Fibroblast of mammary gland (primary cell): ENCODE measurements at places on chromosomes 3 and 15.

- no peak for DNase-seq
Measured at GRCh38 chr3:5634411-5634810, 446.9 kb downstream of the EDEM1 start.

- DNase-seq: no peak
Measured at GRCh38 chr3:45871780-45872179, 14.6 kb upstream of the CCR9 start.

DNA sequence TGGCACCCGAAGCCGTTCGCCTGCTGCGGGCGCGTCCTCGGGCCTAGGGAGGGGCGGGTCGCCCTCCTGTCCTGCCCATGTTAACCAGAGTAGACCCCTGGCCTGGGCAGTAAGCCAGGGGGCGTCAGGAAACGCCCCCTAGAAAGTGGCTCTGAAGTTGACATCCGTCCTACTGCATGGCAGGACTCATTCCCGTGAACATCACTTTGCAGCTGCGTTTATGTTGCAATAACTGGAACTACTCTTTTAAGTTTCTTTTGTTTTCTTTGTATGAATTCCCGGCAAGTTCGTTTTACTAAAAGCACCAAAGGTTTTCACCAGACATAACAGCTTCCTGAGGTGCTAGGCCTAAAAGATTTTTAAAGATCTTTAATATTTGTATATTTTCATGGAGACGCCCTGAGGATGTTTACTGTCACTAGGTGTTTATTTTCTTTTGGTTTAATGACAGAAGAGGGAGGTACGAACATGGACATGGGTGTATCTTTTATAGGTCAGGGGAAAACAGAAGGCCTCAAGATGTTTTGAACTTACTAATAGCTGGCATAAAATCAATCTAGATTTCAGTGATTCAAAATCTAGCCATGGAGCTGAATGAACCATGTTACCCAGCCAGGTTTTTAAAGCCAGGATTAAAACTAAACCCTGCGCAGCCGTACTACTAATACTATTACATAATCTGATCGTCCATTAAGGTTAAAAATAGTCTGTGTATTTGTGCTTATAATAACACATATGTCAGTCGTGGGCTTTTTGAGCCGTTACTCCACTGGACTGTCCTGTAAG, 1.0 kb downstream of the C15orf61 start:
- peak; percentile 77 for DNase-seq

DNA sequence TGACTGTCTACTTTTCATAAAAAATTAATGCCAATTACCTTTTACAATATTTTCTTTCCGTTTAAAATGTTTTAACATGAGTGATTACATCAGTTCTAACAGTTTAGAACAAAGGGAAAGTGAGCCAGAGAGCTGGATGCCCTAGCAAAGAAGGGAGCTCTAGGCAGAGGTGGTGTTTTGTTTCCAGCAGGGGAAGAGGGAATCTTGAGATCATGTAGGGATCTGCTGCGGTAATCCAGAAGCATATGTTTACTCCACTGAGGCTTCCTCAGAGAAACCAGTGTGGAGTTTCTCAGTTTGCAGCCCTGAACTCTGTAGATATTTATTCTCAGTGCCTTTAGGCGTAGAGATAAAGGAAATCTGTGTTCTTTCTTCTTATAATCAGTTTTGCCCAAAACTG, 399.3 kb downstream of the NLGN1 start:
- DNase-seq: no peak

GRCh38 chr3:59621037-59621436, 571.2 kb upstream of the CFAP20DC start:
- DNase-seq: no peak

GRCh38 chr15:66039117-66039871, 170.0 kb downstream of the RAB11A start:
- no peak for DNase-seq

DNA sequence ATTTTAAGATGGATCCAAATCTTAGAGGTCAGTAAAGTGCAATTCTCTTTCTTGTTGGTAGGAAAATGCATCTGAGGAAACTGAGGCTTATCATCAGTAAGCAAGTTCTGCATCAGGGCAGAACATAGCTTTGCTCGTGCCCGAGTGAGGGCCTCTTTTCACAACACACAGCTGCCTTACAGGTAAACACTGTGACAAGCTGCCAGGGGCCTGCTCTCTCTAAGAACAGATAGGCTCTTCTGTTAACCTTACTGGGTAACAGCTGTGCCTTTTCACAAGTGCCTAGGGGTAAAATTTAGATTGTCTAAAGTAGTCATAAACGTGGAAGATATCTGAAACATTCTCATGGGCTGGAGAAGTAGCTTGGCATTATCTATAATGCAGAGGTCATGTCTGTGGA, 118.1 kb downstream of the C3orf38 start:
- no peak for DNase-seq

DNA sequence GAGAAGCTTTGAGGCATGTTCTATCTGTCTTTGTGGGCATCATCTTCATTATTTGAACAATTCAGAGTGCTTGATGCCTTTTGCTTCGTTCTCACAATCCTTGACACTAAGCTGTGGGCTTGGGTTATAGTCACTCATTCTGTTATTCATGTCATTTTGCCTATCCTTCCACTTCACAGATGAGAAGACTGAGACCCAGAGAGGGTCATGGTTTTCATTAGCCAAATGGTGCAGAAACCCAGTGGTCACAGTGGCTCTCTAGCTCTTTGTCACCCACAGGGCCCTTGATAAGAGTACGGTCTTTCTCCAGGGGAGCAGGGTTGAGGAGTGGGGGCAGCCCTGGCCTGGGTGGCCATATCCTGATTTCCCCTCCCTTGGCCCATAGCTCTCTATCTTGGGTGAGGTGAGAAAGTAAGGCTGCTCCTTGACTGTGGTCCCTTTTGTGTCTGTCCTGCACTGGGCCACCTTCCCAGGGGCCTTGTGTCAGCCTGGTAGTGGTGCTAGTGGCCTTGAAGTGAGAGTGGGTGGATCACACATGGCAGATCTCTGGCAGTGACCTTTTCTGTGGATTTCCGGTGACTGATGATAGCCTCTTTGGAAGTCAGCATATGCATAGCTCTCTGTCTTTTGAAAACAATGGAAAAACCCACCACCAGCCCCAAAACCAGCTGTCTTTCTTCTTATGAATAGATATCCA, 130.1 kb downstream of the IGF1R start:
- DNase-seq: no peak

DNA sequence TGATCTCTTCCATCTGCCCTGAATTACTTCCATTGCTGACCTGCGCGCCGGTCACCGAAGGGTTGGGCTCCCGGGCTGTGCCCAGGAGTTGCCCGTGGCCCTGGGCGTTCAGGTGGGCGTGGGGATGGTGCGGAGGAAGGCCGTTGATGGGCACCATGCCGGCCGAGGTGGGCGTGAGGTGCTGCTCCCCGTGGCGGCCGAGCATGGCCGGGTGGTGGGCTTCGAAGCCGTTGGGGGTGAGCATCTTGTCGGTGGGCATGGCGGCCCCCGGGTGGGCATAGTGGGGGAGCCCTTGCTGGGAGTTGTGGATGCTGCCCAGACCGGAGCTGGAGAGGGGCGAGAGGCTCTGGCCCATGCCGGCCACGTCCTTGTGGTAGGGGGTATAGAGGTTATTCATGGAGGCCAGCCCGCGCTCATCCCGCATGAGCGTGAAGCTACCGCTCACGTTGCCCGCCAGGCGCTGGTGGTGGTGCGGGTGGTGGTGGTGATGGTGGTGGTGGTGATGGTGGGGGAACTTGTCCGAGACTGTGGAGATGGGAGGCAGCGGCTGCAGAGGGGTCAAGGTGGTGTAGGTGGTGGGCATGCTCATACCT, 1.0 kb downstream of the ONECUT1 start:
- DNase-seq: no peak

- DNase-seq: no peak
Measured at GRCh38 chr15:49674370-49674769, 53.5 kb downstream of the DTWD1 start.

DNA sequence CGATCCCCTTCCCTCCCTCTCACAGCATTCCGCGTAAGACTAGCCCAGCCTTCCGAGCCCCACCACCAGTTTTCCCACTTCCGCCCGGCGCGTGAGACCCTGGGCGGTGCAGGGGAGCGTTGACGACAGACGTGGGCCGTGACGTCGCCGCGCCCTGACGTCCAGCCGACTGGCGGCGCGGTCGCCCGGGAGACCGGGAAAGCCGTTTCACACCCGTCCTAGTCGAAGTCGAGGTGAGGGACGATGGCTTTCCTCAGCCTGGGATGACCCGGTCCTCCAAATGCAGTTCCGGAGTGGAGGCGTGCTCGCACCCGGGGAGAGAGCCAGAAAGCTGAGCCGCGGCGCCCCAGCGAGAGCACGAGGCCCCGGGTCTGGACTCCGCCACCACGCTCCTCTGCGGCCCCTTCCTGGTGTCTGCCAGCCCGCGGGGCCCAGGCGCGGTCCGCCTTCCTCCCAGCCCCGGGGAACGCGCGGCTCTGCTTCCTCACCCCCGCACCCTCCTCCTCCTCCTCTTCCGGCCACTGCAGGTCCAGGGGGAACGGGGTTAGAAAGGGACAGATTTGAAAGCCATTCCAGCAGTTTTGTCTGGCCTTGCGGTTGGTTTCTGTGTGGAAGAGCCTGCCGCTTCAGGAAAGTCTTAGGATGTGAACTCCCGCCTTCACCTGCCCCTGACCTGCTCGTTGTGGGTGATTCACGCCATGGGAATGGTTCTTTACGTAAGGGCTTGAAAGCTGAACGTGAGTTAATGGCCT, at the start of gene LEKR1:
Gene LEKR1 (plus strand): TSS at position 210 of the 752 bp plus-strand sequence. CDS start 2,977 bp downstream, outside the sequence.
- peak; percentile 94 for DNase-seq

DNA sequence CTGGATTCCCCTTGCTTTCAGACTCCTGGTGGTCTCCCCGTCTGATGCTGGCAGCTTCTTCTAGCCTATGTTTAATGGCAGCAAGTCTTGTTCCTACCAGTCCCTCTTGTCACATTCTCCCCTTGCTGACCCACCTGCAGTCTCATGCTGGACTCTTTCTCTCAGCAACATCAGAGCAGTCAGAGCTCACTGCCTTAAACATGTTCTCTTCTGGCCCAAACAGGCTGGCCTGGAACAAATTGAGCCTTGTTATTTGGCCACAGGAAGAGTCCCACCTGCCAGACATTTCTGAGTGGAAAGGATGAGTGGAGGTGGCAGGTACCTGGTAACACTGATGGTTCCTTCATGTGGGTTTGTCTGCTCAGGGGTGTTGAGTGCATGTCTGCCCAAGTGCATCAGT, 59.2 kb upstream of the APEH start:
- no peak for DNase-seq

DNA sequence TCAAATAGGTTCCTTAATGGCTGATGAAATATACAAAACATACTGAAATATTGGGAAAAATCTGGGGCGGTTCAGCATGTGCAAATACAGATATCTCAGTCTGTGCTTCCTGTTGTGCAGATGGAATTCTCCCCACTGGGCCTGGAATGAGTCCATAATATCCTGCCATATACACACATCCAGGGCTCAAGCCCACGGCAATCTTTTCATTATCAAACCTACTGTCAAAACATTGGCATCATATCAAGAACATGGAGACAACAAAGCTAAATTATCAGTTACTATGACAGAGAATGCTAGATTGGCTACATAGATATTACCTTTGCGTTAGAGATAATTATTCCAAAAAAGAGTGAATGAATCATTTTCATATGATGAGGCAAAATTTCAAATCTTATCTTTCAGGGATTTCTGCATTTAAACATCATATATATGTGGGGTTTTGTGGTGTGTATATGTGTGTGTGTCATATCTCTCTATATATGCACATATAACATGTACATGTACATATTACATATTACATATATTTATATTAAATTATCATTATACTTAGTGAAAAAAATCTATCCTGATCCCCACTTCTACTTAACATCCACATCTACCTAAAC, 713.3 kb downstream of the GBE1 start:
- DNase-seq: no peak

GRCh38 chr15:96947296-96948229, 617.1 kb downstream of the NR2F2 start:
- no peak for DNase-seq

- DNase-seq: no peak
Measured at GRCh38 chr15:70308011-70308734, 210.5 kb upstream of the TLE3 start.

- DNase-seq: peak; percentile 14
Measured at GRCh38 chr15:100346866-100347512, 5.2 kb upstream of the ADAMTS17 start.

DNA sequence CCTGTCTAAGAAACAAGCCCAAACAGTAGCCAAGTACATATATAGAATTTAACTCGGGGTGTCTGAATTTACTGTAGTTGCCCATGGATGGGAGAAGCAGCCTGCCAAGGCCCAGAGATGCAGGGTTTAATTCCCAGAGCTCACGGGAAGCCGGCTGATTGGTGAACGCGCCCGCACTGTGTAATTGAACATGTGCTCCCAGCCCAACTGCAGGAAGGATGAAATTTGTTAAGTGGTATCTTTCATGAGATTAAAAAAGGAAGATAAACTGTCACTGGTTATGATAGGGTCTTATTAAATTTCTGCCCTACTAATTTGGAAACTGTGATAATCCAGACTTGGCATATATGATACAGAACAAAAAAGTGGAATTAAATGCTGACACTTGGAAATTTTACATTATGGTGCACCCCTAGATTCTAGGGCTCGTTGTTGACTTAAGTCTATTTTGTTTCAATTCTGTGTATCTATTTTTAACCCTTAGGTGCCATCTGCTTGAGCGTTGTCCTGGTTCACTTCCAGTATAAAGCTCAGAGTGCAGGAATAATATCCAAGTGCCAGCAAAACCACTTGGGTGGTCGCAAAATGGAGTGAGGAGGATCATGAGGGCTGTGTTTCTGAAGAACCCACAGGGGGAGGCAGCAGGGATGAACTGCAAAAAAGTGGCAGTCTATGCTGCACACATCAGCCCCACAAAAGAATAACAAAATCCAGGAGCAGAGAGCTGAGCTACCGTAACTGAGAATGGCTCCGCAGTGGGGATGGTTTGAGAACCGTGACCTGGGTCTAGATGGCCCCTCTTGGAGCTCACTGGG, 13.8 kb upstream of the TMC3 start:
- DNase-seq: no peak

GRCh38 chr3:95302044-95302443, 1239.2 kb downstream of the NSUN3 start:
- no peak for DNase-seq

- DNase-seq: peak; percentile 72
Measured at GRCh38 chr15:101807345-101807945, 4.1 kb downstream of the OR4F6 start.

DNA sequence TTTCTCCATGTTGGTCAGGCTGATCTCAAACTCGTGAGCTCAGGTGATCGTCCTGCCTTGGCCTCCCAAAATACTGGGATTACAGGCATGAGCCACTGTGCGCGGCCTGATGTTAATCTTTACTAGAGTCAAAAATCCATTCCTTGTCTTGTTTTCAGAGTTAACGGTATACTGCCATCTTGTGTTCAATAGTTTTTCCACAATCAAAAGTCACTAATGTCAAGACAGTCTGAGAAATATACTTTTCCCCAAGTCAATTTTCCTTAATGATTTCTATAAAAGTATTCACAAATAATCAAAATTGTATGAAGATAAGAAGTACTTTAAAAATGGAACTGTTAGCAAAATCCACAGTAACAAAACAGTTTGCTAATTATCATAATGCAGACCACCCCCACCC, 8.5 kb downstream of the CRBN start:
- DNase-seq: peak; percentile 49
